ENCODE measurements at places on chromosomes 2 and 18. TPM values are rescaled to one million over a fixed set of nuclear protein-coding genes. Genes with fewer than 3 reads are reported as not detected.

Gene ACADL
- total RNA-seq = 0.55 TPM

Gene DES
- not detected for total RNA-seq

DNA sequence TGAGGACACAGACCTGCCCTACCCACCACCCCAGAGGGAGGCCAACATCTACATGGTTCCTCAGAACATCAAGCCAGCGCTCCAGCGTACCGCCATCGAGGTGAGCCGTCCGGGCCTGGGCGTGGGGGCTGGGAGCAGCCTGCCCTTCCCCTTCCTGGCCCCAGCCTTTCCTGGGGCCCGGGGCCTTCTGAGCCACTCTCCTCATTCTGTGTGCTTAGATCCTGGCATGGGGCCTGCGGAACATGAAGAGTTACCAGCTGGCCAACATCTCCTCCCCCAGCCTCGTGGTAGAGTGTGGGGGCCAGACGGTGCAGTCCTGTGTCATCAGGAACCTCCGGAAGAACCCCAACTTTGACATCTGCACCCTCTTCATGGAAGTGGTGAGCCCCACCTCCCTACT is 157.9 kb downstream of the DYSF start:
- H3K36me3 ChIP-seq = no peaks in the 10 kb centered on the region
- H3K27me3 ChIP-seq = peaks cover 12% of the 10 kb centered on the region
- DNase-seq = peak; percentile 5
- no peaks in the 10 kb centered on the region for H3K4me1 ChIP-seq

- no peaks in the 10 kb centered on the region for H3K27me3 ChIP-seq
- no peak overlapping the region for H3K27ac ChIP-seq
- H3K4me3 ChIP-seq = no peak overlapping the region
- DNase-seq = no peak
- peaks cover 4% of the 10 kb centered on the region for H3K4me1 ChIP-seq
- peaks cover 1% of the 10 kb centered on the region for H3K36me3 ChIP-seq
Measured at GRCh38 chr18:51537487-51537886, 340.0 kb upstream of the MEX3C start.
